ENCODE measurements at places on chromosomes 6 and 20.

- peak; percentile 84 for ATAC-seq
Measured at GRCh38 chr6:41976794-41977484, 35.3 kb upstream of the CCND3 start.

DNA sequence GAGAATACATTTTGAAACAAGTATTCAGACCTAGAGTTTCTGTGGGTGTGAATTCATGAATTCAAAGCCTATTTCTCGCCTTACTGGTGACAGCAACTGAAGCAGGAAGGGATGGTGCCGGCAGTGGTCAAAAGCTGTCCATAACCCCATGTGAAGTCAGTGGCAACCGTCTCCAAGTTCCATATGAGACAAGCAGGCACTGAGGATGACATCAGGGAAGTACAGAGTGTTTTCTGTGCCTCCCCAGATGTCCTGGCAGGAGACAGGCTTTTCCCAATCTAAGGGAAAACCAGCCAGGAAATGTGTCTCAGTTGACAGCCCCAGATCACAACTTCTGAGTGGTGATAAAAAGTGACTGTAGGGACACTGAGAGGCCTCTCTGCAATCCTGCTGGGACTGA, 66.6 kb downstream of the HIVEP2 start:
- ATAC-seq, result no peak

- no peak for ATAC-seq
Measured at GRCh38 chr6:56637640-56638039, 5.0 kb downstream of the DST start.

GRCh38 chr20:41213150-41213820, 75.9 kb downstream of the PLCG1 start:
- no peak for ATAC-seq

- ATAC-seq, result peak; percentile 94
Measured at GRCh38 chr6:28368522-28368921, 18.8 kb downstream of the ZKSCAN3 start.

DNA sequence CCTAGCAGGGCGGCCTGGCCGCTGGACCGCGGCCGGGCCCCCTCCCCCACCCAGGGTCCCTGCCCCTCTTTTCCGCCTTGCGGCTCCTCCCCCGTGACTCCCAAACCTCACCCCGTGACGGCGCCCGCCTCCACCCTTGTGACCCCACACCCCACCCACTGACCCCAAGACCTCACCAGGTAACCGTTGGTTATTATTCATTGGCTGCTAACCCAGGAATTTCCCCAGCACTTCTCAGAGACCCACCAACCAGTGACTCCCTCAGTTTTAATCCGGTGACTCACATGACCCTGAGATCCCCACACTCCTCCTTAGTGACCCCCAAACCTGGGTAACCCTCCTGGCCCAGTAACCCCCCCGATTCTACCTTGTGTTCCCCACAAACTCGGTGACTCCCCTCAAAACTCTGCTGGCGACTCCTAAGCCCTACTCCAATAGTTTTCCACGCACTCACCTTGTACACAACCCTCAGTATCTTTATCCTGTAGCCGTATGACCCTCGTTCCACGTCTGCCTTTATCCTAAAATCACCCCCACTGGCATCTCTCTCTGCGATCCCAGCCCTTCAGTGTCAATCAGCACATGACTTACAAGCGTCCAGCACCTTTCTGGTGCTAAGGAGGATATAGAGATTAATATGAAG, 534 bp downstream of the ZNF76 start:
- peak; percentile 84 for ATAC-seq

Measured in stimulated activated memory B cell treated with anti-CD40 and anti-IgM and Interleukin-4, amounts not matched to agents 10 μg/mL and 1 μg/mL and 100 μg/mL, for 72 hours (primary cell).